ENCODE measurements at places on chromosomes 7 and 10.

DNA sequence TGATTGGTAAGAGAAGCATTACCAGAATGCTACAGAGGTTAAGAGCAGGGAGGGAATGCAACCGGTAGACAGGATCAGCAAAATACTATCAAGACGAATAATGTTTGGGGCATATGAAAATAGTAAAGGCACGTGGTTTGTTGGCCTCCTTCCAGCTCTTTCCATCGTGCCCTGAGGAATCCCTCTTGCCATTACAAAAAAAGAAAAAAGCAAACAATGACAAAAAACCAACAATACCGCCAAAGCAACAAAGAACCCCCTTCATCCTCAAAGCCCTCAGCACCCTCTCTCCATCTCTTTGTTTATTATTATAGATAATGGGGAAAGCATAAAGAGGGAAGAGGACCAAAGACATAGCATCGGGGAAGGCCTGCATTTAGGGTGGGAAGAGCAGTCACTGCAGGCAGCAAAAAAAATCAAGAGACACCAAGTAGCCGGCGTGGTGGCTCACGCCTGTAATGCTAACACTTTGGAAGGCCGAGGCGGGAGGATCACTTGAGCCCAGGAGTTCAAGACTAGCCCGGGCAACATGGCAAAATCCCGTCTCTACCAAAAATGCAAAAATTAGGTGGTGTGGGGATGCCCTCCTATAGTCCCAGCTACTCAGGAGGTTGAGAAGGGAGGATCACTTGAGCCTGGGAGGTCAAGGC is 78.0 kb downstream of the HIP1 start:
- no peak for DNase-seq

DNA sequence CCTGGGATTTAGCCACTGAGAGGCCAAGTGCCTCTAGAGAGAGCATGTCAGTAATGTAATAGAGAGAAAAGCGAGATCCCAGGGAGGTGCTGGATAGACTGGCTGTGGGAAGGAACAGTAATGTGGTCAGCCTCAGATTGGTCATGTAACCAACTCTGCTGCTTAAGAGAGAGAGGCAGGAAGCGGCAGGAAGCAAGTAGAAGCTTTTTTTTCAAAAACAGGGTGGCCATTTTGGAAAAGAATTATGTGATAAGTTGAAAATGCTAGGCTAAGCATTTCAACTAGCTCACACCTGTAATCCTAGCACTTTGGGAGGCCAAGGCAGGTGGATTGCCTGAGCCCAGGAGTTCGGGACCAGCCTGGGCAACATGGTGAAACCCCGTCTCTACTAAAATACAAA is 3.7 kb upstream of the PCOLCE start:
- no peak for DNase-seq

DNA sequence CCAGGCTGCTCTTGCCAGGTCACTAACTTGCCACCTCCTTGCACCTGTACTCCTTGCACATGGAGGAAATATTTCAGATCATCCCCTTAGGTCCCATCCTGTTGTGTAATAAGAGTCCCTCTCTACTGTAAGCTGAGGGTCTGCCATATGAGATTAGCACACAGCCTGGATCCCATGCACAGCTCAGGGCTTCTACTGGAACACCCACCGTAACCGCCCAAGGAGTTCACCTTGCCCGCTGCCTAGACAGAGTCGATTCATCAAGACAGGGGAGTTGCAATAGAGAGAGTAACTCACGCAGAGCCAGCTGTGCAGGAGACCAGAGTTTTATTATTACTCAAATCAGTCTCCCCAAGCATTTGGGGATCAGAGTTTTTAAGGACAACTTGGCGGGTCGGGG is 694.4 kb upstream of the C7orf33 start:
- DNase-seq: no peak

DNA sequence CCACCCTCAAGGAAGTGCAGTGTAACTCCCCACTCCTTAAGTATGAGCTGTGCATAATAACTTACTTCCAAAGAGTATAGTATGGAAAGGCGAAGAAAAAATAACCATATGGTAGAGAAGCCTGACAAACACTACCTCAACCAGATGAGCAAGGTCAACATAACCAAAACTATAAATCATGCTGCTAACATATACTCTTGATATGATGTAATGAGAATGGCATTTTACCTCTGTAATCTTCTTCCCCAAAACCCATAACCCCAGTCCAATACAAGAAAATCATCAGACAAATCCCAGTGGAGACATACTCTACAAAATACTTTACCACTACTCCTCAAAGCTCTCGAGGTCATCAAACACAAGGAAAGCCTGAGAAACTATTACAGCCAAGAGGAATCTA is 15.8 kb downstream of the OSBPL3 start:
- no peak for DNase-seq

DNA sequence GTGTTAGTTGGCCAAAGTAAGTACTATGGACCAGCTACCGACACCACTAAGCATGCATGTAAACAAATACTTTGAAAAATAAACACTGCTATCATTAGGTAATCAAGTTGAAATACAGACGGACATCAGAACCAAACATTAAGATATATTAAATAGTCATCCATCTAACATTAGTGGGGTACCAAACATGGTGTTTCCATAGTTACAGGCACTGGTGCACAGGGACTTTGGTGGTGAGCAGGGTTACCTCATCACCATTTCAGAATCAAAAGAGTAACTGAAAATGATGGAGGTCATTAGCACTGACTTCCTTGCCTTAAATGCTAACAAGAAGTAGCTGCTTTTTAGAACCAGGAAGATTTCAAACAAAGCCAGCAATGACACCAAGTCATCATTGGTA is 23.9 kb downstream of the EBLN1 start:
- no peak for DNase-seq

GRCh38 chr10:19041171-19041570 is 7.4 kb upstream of the MALRD1 start:
- DNase-seq: no peak

GRCh38 chr10:13847201-13847631 is 260.5 kb downstream of the PRPF18 start:
- no peak for DNase-seq

DNA sequence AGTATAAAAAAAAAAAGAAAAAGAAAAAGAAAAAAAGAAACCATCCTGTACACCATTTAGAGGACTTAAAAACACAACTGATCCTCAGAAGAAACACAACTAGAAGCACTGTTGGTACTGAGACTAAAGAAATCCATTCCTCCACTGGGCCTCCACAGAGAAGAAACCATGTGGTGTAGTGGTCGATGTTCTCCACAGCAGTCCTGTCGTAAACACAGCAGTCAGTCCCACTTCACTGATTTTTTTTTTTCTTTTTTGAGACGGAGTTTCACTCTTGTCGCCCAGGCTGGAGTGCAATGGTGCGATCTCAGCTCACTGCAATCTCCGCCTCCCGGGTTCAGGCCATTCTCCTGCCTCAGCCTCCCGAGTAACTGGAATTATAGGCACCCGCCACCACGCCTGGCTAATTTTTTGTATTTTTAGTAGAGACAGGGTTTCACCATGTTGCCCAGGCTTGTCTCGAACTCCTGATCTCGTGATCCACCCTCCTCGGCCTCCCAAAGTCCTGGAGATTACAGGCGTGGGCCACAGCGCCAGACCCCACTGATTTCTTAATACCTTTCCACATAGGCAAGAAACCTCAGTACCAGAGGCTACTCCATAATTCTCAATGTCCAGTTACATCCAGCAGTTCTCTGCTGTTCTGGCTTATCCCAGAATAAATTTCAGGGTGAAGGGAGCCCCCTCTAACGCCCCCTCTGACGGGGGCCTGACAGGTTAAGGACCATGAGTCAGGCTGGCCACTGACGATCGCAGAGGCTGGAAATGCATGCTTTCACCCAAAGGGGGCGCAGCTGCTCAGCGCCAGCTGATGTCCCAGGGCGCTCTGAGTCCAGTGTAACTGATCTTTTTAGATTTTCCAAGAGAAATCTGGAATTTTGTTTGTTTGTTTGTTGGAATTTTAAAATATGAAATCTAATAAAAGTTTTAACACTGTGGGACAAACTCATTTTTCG is 24.8 kb upstream of the FFAR4 start:
- no peak for DNase-seq

- no peak for DNase-seq
Observed at GRCh38 chr7:46572691-46573090, 651.6 kb upstream of the IGFBP3 start.

DNA sequence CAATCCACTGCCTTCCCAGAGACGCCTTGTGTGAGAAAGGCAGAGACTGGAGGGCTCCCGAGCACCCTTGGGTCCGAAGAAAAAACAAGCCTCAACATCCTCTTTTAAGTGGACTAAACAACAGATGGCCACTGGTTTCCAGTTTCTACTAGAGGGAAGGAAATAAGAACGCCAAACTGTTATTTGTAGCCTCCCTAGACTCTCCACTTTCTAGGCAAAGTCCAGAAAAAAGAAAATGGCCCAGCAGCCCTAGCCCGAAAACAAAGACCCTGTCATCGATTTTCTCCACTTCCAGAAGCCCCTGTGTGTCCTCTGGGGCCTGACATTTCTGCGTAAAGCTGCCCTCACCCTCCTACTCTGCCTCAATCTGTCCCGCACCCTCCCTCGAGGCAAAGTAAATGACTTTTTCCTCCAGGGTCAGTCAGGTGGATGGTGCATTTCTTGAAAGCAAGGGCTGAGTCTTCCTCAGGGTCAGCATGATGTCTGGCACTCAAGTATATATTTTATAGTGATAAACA is 6.0 kb downstream of the RGS10 start:
- no peak for DNase-seq

GRCh38 chr10:77513220-77513619 is 124.4 kb downstream of the KCNMA1 start:
- no peak for DNase-seq

DNA sequence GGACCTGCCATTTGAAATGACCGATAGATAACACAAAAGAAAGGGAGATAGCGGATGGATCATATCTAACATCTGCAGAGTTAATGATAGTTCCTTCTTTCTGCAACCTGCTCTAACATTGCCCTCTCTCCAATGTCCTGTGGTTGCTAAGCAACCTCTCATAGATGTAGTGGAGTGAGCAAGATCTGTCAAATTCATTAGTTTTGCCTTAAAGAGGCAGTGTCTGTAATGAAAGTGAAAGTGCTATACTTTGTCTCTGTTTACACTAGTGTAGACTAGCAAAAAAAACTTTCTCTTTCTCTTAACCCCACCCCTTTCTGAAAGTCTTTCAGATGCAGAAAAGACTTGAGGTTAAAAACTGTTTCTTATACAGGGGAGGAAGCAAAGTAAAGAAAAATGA is 1196.9 kb downstream of the SORCS3 start:
- no peak for DNase-seq

DNA sequence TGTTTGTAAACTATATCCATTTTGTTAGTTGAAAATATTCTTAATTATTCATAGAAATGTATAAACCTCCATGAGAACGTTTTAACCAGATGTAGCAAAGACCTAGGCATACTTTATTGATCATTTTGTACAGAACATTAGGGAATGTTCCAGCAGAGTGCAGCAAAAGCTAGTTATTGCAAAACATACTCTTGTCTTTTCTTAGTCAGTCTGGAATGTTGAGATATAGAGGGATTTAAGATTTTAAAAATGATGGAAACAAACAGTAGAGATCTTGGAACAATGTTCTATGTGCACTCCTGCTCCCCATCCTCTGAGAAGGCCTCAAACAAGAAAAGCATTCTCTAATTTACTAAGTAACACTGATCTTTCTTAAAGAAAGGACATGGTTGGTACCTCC is 292.1 kb downstream of the BBS9 start:
- no peak for DNase-seq

Data from AG09319 (cell line).